ENCODE measurements at places on chromosomes 5 and 9. TPM values are rescaled to one million over a fixed set of nuclear protein-coding genes. Genes with fewer than 3 reads are reported as not detected.

DNA sequence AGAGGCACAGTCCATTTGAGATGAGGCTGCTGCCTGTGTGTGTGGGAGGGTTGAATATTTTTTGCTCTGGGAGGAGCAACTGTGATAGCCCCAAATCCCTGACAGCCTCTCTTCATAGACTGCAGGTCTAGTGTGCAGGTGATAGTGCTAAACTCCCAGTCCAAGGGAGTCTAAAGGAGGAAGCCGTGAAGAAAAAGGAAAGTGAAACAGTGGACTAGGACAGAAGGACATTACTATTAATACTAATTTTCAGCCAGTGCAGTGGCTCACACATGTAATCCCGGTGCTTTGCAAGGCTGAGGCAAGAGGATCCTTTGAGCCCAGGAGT, 295.0 kb downstream of the PDE4D start:
- DNase-seq: no peak

GRCh38 chr9:69582018-69582417, 90.2 kb downstream of the APBA1 start:
- no peak for DNase-seq

GRCh38 chr5:96522635-96523355, 89.7 kb upstream of the PCSK1 start:
- no peak for DNase-seq

GRCh38 chr9:1058826-1059487, 8.8 kb downstream of the DMRT2 start:
- no peak for DNase-seq

GRCh38 chr9:6929441-6930215, 171.9 kb downstream of the KDM4C start:
- DNase-seq: no peak

DNA sequence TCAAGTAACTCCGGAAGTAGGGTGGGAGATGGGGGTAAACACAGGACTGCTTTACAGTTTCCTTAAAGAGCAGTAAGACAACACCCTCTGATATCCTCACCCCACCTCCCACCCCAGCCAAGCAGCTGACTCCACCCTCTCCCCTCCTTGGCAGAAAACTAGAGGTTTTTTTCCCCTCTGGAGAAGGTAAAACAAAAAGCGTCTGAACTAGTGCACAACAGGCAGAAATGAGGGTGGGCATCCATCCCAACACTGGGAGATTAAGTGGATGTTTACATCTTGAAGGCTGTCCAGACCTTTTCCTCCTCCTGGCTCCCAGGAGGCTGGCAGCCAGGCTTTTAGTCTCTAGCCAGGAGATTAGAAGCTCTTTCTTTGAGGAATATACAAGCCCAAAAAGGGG, 13.9 kb upstream of the CTNNAL1 start:
- DNase-seq: no peak

GRCh38 chr5:135304352-135305221, 94.4 kb downstream of the MACROH2A1 start:
- no peak for DNase-seq

DNA sequence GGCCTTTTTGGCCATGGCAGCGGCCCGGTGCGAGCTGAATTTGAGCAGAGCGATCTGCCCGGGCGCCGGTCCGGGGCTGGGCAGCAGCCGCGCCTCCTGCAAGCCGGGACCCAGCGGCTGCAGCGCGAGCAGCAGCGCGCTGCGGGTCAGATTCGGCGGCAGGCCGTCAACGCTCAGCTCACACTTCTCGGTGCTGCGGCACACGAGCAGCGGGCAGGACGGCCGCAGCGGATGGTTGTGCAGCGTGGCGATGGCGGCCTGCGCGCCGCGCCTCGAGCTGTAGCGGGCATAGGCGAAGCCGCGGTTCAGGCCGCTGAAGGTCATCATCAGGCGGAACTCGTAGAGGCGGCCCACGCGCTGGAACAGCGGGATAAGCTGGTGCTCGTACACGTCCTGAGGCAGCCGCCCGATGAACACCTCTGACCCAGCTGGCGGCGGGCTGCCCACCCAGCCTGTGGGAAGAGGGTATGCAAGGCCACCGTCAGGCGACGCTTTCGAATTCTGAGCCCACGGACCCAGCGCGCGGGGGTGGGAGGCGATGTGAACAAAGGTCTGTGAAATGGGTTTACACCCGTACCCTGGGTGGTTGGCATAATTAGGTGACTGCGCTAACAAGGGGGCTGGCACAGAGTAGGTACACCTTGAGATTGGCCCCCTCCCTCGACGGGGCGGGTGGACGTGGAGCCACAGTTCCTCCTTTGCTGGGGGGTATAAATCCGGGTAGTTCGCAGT, 755 bp downstream of the DND1 start:
- no peak for DNase-seq

PCDHA12 gene
- not detected for total RNA-seq

MYMK gene
- total RNA-seq: not detected

ZSWIM6 gene
- 8.1 TPM for total RNA-seq

CDC20B gene
- total RNA-seq: not detected

GRIA1 gene
- not detected for total RNA-seq

Measured in Right ventricle myocardium inferior (tissue), 1 donor.